ENCODE measurements at places on chromosomes 2 and 18.

DNA sequence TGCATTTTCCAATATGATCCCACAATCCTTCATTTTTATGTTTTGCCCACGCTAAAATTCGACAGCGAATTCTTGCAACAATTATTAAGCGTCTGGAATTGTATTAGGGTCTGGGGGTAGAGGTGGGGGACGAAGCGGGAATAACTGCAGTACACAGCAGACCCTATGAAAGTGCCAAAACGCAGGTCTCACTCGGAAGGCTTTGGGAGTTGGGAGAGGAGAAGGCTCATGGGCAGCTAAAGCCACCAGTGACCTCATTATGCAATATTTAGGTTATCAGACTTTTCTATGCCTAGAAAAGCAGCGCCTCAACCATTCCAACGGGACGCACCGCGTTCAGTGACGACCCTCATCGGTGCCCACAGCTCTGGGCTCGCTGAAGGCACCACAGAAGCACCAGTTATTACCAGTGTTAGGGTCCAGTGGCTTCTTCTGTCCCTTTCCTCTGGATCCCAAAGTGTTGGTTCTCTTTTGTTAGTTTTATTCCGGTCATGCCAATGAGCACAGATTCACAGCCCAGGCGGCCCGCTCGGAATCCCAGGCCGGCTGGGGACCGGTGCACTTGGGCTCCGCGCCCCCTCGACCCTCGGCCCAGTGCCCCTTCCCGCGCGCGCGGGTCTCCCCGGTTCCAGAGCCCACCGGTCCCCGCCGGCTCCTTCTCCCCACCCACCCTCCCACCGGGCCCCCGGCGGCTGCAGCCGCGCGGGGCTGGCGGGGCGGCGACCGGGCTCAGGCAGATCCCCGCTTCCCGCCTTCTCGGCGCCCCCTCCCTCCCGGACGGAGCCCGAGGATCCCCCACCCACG, 737 bp upstream of the MAPK4 start:
- no peak for DNase-seq

- DNase-seq = no peak
Observed at GRCh38 chr18:35968278-35968880, 4.1 kb upstream of the RMP24 start.

- no peak for DNase-seq
Observed at GRCh38 chr2:21361957-21362486, 238.3 kb downstream of the TDRD15 start.

GRCh38 chr18:35673682-35674081, 92.1 kb downstream of the GALNT1 start:
- DNase-seq = no peak

GRCh38 chr2:230225486-230225885, at the start of gene SP140:
Gene SP140 (plus strand): TSS chr2:230225736. CDS start chr2:230225845, 109 bp downstream.
- DNase-seq = peak; percentile 68

DNA sequence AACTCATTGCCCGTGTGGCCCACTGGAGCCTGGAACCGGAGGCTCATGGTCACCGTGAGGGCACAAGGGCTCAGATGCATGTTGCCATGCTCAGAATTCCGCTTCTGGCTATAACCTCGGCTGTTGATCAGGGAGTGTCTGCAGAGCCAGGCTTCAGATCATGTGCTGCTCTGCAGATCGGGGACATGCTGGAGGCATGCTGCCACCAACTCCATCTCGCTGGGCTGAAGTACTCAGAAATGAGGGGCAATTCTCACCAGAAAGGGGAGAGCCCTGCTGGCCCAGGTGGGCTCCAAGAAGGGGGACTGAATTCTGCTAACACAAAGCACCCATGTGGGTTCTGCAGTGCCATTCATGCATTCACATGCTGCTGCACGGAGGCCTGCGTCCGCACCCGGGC, 269.2 kb upstream of the PXDN start:
- no peak for DNase-seq

- DNase-seq = peak; percentile 58
Observed at GRCh38 chr18:49898421-49898820, 85.1 kb upstream of the ACAA2 start.

GRCh38 chr2:214108598-214108997, 302.3 kb upstream of the VWC2L start:
- no peak for DNase-seq

DNA sequence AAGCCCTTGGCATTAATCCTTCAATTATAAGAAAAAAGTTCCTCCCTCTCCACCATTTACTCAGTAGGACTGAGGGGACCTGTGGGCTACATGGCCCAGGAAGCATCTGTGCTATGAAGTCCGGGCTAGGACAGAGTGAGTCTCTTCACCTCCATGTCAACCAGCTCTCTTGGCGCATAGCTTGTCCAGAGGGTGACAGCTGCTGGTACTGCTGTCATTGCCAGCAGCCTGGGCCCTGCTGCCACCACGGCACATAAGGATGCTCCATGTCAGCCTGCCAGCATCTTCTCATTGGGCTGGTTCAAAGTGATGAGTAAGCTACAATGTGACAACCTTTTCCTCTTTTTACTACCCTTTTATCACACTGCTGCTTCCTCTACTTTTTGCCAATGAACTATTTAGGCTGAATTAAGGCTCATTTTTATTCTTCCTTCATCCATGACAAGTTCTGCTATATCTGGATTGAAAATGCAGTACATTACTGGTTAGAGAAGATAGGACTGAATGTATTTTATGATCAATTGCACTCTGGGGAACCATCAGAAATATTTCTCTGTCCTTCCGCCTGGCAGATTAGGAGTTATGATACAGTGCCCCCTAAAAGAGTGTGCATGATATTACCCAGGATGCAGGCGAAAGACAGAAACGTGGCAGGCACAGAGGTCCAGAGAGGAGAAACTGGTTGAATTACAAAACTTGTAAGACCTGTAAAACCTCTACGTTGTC, 258.9 kb upstream of the TNP1 start:
- DNase-seq = no peak

DNA sequence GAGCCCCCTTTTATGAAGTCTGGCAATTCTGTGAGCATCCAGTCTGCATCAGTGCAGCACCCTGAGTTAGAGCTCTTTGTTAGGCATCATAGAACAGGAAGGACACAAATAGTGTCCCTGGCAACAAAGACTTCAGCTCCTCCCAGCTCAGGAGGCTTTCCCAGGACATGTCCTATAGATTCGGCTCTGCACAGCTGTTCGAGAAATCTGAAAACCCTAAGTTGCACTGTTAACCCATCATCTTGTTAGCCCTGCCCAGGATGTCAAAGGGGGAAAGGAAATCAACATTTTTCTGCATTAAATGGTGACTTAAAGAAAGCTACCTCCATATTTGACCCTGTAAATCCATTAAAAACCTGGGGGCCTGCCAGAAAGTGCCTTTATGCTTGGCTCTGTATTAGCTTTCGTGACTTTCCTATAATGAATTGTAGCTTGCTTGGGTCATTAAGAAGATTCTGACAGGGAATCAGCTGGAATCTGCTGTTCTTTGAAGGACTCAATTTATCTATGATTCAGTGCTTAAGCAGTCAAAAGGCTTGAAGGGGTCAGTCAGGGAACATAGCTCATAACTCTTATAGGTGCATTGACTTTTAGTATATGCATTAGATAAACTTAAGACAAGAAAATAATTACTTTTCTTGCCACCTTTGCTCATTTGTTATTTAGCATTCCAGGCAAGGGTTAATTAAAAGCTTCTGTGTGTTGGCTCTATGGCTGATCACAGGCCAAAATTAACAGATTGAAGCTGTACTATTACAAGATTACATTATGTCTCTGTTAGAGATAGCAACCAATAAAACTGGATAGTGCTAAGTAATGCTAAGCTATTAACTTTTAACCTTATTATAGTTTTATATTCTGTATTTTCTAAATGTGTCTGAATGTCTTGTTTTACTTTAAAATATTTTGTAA, 20.6 kb downstream of the ERMN start:
- no peak for DNase-seq

DNA sequence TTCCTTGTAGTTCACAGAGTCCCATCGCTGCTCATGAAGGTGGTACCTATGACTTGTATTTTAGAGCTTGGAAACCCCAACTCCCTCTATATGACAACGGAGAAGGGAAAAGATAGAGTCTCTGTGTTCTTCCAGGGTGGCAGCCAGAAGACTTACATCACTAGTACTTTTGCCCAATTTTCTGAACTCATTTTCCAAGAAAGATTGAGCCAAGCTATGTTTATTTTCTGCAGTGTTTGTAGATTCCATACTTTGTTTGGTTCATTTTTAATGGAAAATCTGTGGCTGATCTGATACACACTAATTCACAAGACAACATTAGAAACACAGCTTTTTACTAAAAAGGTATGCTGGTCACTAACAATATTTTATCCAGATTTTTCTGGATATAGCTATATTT, 60.2 kb upstream of the ATP5MC3 start:
- no peak for DNase-seq

DNA sequence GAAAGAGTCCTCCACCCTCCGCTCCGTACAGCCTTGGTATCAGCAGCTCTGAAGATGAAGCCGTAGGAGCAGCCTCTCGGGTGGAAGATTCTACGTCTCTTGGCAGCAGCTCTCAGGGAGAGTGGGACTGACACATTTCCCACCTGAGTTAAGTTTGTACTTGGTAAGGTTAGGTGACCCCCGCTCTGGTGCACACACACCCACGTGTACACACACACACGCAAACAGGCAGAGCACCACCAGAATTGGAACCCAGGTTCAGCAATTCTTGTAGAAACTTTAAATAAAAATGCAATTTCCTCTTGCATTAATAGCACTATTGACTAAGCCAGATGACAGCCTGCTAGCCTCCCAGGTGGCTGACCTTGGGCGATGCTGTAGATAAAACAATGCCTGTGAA, 111.5 kb downstream of the MBP start:
- DNase-seq = no peak

- DNase-seq = no peak
Observed at GRCh38 chr18:53541924-53542323, 682.5 kb downstream of the MBD2 start.

DNA sequence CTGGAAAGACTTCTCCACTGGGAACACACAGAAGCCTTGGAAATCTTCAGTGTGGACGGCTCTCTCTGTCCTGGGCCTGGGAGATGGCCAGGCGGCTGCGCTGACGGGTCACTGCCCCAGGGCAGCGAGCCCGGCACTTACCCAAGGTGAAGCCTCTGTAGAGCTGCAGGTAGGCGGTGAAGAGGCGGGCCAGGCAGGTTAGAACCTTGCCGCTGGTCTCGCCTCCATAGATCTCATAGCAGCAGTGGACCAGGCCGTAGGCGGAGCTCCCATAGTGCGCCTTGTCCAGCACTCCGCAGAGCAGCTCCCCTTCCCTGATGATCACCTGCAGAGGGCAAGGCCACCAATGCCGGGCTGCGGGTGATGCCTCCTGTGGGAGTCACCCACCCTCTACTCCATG, 53.0 kb downstream of the POLR1A start:
- DNase-seq = no peak

GRCh38 chr2:70771446-70771845, 3.4 kb upstream of the ADD2 start:
- DNase-seq = no peak

DNA sequence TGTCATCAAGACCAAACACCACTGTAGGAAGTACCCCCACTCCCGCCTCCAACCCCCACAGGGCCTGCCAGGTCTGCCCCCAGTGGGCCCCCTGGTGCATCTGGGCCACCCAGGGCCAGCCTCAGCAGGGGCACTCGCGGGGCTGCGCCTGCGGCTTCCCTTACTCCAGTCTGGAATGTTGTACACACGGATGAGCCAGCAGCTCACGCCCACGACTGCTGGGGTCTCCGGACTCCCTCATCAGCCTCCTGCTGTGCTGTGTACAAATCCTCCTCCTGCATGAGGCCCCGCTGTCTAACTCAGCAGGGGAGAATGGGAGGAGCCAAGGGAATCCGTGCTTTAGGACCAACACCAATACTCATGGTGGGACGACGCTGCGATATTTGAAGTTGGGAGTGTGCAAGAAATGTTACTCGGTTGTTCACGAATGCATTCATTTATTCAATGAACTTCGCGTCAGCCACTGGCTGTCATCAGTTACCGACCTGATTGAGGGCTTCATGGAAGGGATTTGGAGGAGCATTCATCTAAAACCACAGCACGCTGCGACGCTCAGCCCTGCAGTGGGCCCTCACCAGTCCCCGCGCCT, 654 bp upstream of the ASB1 start:
- DNase-seq = no peak

- no peak for DNase-seq
Observed at GRCh38 chr2:239339726-239340601, 60.9 kb downstream of the HDAC4 start.

DNA sequence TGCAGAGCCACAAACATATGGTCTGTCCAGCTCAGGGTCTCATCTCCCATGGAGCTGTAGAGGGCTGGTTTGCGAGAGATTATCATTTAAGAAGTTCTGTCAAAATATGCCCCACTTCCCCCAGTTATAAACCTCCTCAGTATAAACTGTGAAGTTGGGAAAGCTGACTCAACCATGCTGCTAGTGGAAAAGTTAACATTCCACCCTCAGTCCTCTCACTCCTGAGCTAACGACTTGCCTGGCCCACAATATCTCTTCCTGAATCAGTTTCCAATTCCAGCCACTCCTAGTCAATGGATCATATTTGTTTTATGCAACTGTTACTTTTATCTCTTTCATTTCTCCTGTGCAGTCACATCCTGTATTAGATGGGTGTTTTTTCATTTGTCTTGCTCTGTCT, 326.2 kb downstream of the SETBP1 start:
- no peak for DNase-seq

- DNase-seq = no peak
Observed at GRCh38 chr18:34039611-34040010, 185.1 kb downstream of the NOL4 start.

DNA sequence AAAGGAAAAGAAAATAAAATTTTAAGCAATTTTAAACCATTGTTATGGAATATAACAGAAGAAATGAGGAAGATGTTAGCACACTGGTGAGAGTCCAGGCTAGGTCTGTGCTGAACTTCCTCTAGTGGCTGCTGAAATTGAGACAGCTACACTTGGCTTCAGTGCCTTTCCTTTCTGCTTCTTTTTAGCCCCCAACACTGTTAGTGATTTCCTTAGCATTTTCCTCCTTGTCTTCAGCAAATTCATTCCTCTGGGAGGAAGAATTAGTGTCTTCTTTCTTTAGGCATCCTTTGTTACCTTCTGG, 47.6 kb downstream of the ITGAV start:
- DNase-seq = no peak

DNA sequence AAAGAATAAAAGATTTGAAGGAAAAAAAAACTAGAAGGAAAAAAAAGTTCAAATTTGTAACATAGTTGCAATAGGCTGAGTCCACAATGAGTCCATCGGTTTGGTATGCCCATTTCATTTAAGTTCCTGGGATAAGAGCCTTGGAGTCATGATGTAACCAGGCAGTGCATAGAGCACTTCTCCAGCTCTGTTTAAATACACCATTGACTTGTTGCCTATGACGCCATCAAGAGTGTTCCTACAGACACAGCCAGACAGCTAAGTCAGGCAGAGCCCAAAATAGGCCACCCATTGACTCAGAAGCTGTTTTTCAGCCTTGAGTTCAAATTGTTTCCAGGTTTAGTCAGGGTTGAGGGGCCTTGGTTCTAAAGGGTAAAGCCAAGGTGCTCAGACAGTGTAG, 44.9 kb downstream of the SOCS6 start:
- no peak for DNase-seq

- no peak for DNase-seq
Observed at GRCh38 chr18:11514267-11514666, 95.1 kb upstream of the SLC35G4 start.

GRCh38 chr2:134727385-134727784, 8.6 kb upstream of the TMEM163 start:
- DNase-seq = no peak

Measured in T-helper 9 cell (primary cell).